ENCODE measurements at places on chromosomes 16 and 17. TPM values are rescaled to one million over a fixed set of nuclear protein-coding genes. Genes with fewer than 3 reads are reported as not detected.

The SHISA6 gene
- not detected for total RNA-seq

The NACA2 gene
- total RNA-seq = not detected

The TMEM92 gene
- 2.7 TPM for total RNA-seq

The TBC1D3H gene
- not detected for total RNA-seq

GRCh38 chr17:8935191-8935590, 30.3 kb downstream of the PIK3R5 start:
- H3K27ac ChIP-seq = no peak overlapping the region
- no peaks in the 10 kb centered on the region for H3K4me1 ChIP-seq
- DNase-seq = no peak
- no peaks in the 10 kb centered on the region for H3K36me3 ChIP-seq
- H3K4me3 ChIP-seq = no peak overlapping the region

DNA sequence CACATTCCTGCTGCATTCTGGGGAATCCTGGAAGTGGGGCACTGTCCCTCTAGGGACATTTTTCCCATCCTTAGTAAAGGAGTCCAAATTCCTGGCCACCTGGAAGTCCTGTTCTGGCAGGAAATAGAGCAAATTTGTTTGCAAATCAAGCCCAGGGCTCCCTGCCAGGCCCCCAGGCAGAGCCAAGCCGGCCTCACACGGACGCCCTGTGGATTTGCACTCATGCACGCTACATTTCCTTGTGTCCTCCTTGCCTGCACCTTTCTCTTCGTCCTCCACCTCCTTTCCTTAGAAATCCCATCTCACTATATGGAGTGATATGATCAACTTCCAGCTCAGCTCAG, 7.0 kb upstream of the CALB2 start:
- no peak overlapping the region for H3K27ac ChIP-seq
- peaks cover 44% of the 10 kb centered on the region for H3K27me3 ChIP-seq
- no peaks in the 10 kb centered on the region for H3K4me1 ChIP-seq
- peak; percentile 33 for DNase-seq
- H3K4me3 ChIP-seq = no peak overlapping the region
- no peaks in the 10 kb centered on the region for H3K36me3 ChIP-seq

DNA sequence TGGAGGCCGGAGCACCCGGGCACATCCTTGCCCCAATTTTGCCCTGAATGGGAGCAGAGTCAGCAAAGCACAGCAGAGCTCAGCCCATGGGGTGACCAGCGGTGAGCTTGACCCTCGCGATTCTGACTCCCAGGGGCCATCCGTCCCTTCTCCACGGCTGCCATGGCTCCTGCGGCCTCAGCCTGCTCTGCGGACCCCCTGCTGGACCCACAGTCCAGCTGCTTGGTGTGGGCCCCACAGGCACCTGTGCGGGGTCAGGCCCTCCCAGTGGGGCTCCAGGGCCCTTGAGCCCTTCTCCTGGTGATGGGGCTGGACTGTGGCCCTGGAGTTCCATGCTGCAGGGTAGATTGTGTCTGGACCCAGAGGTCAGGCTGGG, 144.2 kb downstream of the ENGASE start:
- H3K4me3 ChIP-seq = no peak overlapping the region
- no peak overlapping the region for H3K27ac ChIP-seq
- H3K4me1 ChIP-seq = peaks cover 7% of the 10 kb centered on the region
- no peaks in the 10 kb centered on the region for H3K36me3 ChIP-seq

GRCh38 chr16:49649013-49649765, 206.7 kb downstream of the ZNF423 start:
- H3K4me1 ChIP-seq = peaks cover 11% of the 10 kb centered on the region
- peaks cover 16% of the 10 kb centered on the region for H3K36me3 ChIP-seq
- no peak overlapping the region for H3K27ac ChIP-seq
- H3K4me3 ChIP-seq = no peak overlapping the region
- no peaks in the 10 kb centered on the region for H3K27me3 ChIP-seq
- DNase-seq = no peak

DNA sequence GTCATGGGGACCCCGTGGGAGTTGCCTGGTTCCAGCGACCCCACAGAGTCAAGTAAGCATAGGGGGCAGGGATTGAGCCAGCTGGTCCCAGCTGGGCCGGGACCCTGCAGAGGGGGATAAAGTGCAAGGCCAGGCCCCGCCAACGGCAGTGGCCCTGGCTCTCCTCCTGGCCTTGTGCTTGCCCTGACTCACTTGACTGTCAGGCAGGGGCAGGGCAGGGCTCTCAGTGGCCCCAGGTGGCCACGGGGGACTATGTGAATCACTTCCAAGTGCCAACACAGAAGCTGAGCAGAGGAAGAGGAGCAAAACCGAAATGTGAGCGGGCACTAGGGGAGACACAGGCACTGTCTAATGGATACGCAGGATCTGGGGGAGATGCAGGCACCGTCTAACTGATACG, 21.6 kb upstream of the NCBP3 start:
- H3K27ac ChIP-seq = no peak overlapping the region
- H3K4me3 ChIP-seq = no peak overlapping the region
- H3K27me3 ChIP-seq = no peaks in the 10 kb centered on the region
- DNase-seq = no peak

DNA sequence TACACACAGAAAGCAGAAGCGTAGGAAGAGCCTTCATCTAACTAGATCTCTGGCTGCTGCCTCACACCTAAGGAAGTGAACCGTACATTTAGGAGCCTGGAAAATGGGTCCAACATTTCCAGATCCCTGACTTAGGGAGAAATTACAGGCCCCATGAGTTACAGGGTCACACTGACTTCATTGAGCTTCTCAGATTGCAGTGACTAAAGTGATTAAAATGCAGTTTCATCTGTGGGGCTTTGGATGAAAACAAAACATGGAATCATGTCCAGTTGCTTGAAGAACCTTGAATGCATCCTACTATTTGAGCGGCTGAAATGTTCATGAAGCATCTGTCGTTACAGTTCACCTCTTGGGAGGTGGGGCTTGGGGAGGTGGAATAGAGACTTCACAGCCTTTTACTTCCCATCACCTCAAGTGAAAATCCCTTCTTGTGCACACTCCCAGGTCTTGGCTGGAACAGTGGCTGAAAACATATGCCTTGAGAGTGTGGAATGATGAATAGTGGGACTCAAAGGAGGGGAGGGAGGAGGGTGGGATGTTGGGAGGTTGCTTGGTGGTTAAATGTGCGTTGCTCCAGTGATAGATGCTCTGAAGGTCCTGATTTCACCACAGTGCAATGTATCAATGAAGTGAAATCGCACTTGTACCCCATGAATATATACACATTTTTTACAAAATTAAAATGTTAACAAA, 19.7 kb downstream of the TEKT3 start:
- H3K27ac ChIP-seq = no peak overlapping the region
- H3K36me3 ChIP-seq = no peaks in the 10 kb centered on the region
- peaks cover 2% of the 10 kb centered on the region for H3K27me3 ChIP-seq
- H3K4me1 ChIP-seq = no peaks in the 10 kb centered on the region
- H3K4me3 ChIP-seq = no peak overlapping the region

DNA sequence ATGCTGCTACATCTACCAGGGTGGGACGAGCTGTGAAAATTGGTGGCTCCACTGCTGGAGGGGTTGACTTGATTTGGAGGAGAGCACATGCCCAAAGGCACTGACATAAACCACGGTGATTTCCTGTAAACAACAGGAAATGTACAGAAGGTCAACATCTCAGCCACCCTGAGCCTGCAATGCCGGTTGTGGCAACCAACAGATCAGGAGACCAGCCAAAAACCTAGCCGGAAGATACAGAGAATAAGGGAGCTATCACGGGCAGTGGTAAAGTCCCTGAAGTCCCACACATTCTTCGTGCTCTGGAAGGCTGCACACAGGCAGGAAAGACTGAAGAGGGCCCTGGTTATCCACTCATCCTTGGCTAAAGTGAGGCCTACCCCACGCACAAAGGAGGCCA, 56.2 kb downstream of the ADCY9 start:
- no peak overlapping the region for H3K4me3 ChIP-seq
- H3K36me3 ChIP-seq = peaks cover 14% of the 10 kb centered on the region
- no peak overlapping the region for H3K27ac ChIP-seq

GRCh38 chr16:27520982-27521673, 28.6 kb downstream of the GTF3C1 start:
- H3K27ac ChIP-seq = peak overlapping the region; percentile 64
- H3K27me3 ChIP-seq = no peaks in the 10 kb centered on the region
- H3K4me1 ChIP-seq = no peaks in the 10 kb centered on the region
- H3K36me3 ChIP-seq = peaks cover 48% of the 10 kb centered on the region

DNA sequence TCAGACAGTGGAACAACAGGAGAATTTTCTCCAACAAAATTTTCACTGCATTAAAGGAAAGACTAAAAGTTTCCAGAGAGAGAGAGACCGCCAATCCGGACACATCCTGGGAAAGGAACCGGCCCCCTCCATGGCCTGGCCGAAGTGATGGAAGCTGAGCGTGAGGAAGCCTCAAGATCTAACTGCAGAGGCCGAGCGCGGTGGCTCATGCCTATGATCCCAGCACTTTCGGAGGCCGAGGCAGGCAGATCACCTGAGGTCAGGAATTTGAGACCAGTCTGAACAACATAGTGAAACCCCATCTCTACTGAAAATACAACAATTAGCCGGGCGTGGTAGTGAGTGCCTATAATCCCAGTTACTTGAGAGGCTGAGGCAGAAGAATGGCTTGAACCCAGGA, 3.9 kb downstream of the CTRB2 start:
- DNase-seq = no peak
- no peaks in the 10 kb centered on the region for H3K36me3 ChIP-seq
- H3K27ac ChIP-seq = no peak overlapping the region
- no peak overlapping the region for H3K4me3 ChIP-seq

DNA sequence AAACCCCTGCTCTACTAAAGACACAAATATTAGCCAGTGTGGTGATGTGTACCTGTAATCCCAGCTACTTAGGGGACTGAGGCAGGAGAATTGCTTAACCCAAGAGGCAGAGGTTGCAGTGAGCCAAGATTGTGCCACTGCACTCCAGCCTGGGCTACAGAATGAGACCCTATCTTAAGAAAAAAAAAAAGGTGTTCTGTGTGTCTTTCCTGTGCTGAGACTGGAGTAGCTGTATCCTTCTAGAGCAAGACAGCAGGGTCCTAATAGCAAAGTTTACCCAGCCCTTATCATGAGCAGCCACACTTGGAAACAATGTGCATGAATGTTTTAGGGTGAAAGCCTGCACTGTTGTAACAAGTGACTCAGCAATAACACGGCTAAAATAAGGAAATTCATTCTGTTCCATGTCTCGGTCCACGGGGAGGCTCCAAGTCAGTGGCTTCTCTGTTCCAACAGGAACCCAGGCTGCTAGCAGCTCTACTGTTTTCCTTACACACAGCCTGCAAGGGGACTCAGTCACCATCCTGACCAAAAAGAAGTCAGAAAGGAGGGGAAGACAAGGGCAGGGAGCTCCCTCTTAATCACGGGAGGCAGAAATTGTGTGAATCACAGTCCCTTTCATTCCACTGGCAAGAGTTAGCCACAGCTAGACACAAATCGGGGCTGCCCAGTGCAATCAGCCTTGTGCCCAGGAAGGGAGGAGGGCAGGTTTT, 7.1 kb upstream of the SLC5A11 start:
- H3K4me1 ChIP-seq = peaks cover 4% of the 10 kb centered on the region
- peaks cover 4% of the 10 kb centered on the region for H3K27me3 ChIP-seq
- no peaks in the 10 kb centered on the region for H3K36me3 ChIP-seq
- peak overlapping the region; percentile 69 for H3K27ac ChIP-seq
- no peak overlapping the region for H3K4me3 ChIP-seq

GRCh38 chr16:55171241-55171640, 152.8 kb upstream of the IRX6 start:
- H3K27me3 ChIP-seq = peaks cover 13% of the 10 kb centered on the region
- H3K36me3 ChIP-seq = no peaks in the 10 kb centered on the region
- no peak for DNase-seq
- H3K4me1 ChIP-seq = no peaks in the 10 kb centered on the region
- H3K4me3 ChIP-seq = no peak overlapping the region
- H3K27ac ChIP-seq = no peak overlapping the region

- H3K27me3 ChIP-seq = no peaks in the 10 kb centered on the region
- H3K27ac ChIP-seq = no peak overlapping the region
- H3K4me1 ChIP-seq = peaks cover 21% of the 10 kb centered on the region
- no peaks in the 10 kb centered on the region for H3K36me3 ChIP-seq
- peak overlapping the region; percentile 80 for H3K4me3 ChIP-seq
These were observed 2.5 kb downstream of the RNF166 start for GRCh38 chr16:88703486-88704309.

- DNase-seq = no peak
- no peaks in the 10 kb centered on the region for H3K27me3 ChIP-seq
- peaks cover 2% of the 10 kb centered on the region for H3K36me3 ChIP-seq
- H3K27ac ChIP-seq = no peak overlapping the region
- H3K4me3 ChIP-seq = no peak overlapping the region
These were observed 239.0 kb downstream of the SOX9 start for GRCh38 chr17:72359811-72360210.

GRCh38 chr16:86157616-86158247, 258.8 kb downstream of the IRF8 start:
- no peaks in the 10 kb centered on the region for H3K4me1 ChIP-seq
- no peaks in the 10 kb centered on the region for H3K36me3 ChIP-seq
- H3K4me3 ChIP-seq = no peak overlapping the region
- DNase-seq = no peak
- peaks cover 51% of the 10 kb centered on the region for H3K27me3 ChIP-seq
- H3K27ac ChIP-seq = no peak overlapping the region

GRCh38 chr17:4634976-4635375, 6.5 kb downstream of the ALOX15 start:
- DNase-seq = no peak
- H3K4me3 ChIP-seq = no peak overlapping the region
- H3K27me3 ChIP-seq = peaks cover 48% of the 10 kb centered on the region
- H3K36me3 ChIP-seq = no peaks in the 10 kb centered on the region

- H3K27ac ChIP-seq = no peak overlapping the region
- H3K27me3 ChIP-seq = peaks cover 7% of the 10 kb centered on the region
- DNase-seq = no peak
- H3K36me3 ChIP-seq = no peaks in the 10 kb centered on the region
These were observed 170.2 kb upstream of the SALL1 start for GRCh38 chr16:51321251-51321650.

DNA sequence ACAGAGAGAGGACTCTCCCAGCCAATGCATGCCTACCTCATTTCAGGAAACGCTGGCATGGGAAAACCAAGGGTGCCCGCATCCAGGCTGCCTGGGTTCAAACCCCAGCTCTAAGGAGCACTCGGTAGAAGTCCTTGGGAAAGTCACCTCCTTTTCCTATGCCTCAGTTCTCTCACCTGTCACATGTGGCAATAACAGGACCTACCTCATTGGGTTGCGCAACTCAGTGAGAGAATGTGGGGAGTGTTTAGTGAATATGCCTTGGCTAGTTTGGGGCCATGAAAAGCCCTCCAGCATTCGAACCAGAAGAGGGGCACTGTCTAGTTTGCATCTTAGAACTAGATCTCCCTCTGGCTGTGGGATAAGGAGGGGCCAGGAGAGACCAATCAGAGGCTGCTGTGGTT, 9.0 kb upstream of the NXPH3 start:
- no peaks in the 10 kb centered on the region for H3K36me3 ChIP-seq
- no peak overlapping the region for H3K27ac ChIP-seq
- peaks cover 57% of the 10 kb centered on the region for H3K27me3 ChIP-seq
- H3K4me1 ChIP-seq = no peaks in the 10 kb centered on the region
- no peak for DNase-seq
